ENCODE measurements at places on chromosomes 6 and 20.
A peak's percentile ranks its signal among the peaks of the same experiment; 100 is the strongest.

DNA sequence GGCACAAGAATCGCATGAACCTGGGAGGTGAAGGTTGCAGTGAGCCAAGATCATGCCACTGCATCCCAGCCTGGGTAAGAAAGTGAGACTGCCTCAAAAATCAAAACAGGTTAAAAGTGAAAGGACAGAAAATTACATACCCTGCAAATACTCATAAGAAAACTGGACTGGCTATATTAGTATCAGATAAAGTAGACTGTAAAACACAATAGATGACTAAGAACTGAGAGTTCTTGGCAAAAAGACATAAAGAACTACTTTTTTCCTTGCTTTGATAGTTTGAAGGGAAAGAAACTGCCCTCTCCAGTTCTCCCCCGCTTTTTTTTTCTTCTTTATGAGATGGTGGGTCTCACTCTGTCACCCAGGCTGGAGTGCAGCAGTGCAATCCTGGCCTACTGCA lies 17.0 kb downstream of the SNX3 start:
- no peak for DNase-seq

DNA sequence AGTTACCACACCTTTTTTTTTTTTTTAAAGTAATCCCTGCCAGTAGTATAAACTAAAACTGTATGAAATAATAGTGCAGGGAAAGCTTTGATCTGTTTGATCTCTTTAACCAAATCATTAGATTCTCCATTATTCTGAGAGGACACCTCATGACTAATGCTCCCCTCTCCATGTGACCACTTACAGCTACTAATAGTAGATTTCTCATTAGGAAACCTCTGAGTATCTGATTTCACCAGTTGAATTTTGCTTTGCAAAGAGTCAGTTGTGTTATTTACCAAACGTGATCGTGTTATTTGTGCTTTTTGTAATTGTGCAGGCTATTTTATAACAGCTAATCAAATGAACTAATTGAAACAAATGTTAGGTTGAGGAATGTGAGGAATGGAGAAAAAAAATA lies 12.5 kb downstream of the CASP8AP2 start:
- peak; percentile 7 for DNase-seq

DNA sequence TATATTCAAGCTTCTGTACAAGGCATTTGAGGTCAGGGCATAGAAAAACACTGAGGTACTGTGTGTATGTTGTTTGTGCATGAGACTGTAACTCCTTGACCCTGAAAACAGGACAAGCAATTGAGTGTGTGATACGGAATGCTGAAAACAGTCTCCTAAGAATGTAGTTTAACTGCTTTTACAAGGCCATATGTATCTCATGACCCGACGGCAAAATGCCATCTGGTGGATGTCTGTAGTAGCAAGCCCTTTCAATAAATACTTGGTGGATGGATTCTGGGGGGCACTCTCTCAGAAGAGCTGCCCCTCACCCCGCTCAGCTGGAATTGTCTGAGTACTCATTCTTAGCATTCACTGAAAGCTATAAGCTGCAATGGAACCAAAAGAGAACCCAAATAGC lies 69.3 kb upstream of the EYS start:
- no peak for DNase-seq

- DNase-seq: peak; percentile 70
Observed at GRCh38 chr20:25623225-25623735, 534 bp downstream of the NANP start.

DNA sequence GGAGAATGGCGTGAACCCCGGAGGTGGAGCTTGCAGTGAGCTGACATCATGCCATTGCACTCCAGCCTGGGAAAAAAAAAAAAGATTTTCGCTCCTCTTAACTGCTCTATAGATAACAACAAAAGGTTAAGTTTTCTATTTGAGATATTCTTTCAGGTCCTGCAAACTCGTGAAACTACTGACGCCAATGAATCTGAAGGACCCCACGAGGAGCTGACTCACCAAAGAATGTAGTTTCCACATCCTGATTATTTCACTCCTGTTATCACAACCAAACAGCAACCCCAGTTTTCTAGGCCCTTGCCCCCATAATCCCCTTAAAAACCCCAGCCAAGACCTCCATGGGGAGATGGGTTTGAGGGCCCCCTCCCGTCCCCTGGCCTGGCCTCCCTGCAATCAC lies 58.7 kb downstream of the OTOR start:
- no peak for DNase-seq

GRCh38 chr6:81933608-81934051 lies 181.1 kb upstream of the TENT5A start:
- no peak for DNase-seq

- peak; percentile 81 for DNase-seq
Observed at GRCh38 chr20:4406627-4407026, 315.1 kb upstream of the PRND start.

GRCh38 chr20:63686492-63687321 lies 9.7 kb upstream of the TNFRSF6B start:
- DNase-seq: peak; percentile 90

GRCh38 chr20:52087471-52087870 lies 104.1 kb downstream of the ZFP64 start:
- DNase-seq: no peak

DNA sequence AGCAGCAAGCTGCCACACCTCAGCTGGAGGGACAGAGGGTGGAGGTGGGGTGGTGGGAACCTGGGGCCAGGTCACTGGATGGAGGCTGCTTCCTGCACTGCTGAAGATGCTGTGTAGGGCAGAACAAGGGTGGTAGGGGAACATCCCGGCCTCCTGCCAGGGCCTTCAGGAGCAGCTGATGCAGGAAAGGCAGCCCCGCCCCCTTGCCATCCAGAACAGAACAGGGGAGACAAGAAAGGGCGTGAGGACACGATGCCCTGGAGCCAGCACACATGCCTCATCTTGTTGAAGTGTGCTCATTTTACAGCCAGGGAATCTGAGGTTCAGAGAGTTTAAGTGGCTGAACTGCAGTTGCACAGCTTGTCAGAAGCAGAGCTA lies 43.1 kb upstream of the PHACTR3 start:
- no peak for DNase-seq

- peak; percentile 20 for DNase-seq
Observed at GRCh38 chr6:100488244-100488643, 23.5 kb upstream of the SIM1 start.

GRCh38 chr6:32852018-32852843 lies 1.3 kb downstream of the TAP1 start:
- peak; percentile 68 for DNase-seq

DNA sequence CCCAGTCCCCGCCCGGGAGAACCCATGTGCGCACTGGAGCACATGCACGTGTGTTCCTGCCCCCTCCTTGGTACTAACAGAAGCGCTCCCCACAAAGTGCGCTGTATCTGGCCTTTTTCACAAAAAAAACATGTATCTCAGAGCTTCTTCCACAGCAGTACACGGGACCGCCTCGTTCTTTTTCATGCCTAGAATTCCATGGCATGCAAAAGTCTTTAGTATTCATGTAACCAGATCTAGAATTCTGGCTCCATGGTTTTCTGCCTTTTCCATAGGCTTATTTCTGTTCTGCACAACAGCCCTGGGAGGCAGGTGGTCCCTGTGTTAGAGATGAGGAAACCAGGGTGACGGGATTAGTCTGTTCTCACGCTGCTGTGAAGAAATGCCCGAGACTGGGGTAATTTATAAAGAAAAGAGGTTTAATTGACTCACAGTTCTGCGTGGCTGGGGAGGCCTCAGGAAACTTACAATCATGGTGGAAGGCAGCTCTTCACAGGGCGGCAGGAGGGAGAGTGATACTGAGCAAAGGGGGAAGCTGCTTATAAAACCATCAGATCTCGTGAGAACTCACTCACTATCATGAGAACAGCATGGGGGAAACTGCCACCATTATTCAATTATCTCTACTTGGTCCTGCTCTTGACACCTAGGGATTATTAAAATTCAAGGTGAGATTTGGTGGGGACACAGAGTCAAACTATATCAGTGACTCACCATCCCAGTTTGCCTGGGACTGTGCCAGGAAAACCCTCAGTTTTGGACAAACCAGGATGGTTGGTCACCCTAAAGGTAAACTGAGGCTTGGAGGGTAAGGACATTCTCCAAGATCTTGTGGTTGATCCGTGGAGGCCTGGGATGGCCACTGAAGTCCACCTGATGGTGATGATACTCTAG lies 41.0 kb downstream of the C20orf203 start:
- no peak for DNase-seq

- DNase-seq: no peak
Observed at GRCh38 chr6:159808647-159809046, 8.6 kb downstream of the PNLDC1 start.

DNA sequence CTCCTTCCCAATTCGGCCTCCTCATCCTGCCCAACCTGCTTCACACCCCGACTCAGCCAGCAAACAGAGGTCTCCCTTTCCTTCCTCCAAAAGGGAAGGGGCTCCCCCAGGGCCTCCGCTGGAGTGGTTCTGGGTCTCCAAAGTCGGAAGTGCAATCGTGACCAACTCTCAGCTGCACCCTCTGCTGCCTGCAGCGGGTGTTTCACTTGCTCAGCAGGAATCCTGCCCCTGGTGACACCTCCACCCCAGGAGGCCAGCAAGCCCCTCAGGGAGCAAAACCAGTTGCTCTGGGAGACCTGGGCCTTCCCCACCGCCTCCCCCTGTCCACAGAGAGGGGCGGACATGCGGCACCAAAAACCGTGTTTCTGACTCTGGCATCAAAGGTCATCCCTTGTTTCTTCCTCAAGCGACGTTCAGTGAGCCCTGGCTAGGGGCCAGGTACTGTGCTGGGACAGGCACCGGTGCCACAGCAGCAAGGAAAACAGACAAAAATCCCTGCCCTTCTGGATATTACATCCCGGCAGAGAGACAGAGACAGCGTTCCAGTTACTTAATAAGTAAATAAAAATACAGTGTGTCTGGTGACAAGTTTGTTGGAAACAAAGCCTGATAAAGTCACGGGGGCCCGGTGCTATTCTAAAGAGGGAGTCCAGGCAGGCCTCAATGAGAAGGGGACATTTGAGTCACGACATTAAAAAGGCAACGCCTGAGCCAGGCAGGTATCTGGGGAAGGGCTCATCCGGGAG lies 219.0 kb downstream of the BMP7 start:
- DNase-seq: no peak

- no peak for DNase-seq
Observed at GRCh38 chr20:25145131-25145530, 50.4 kb upstream of the ENTPD6 start.

GRCh38 chr6:38054527-38055202 lies 235.1 kb downstream of the ZFAND3 start:
- DNase-seq: no peak

DNA sequence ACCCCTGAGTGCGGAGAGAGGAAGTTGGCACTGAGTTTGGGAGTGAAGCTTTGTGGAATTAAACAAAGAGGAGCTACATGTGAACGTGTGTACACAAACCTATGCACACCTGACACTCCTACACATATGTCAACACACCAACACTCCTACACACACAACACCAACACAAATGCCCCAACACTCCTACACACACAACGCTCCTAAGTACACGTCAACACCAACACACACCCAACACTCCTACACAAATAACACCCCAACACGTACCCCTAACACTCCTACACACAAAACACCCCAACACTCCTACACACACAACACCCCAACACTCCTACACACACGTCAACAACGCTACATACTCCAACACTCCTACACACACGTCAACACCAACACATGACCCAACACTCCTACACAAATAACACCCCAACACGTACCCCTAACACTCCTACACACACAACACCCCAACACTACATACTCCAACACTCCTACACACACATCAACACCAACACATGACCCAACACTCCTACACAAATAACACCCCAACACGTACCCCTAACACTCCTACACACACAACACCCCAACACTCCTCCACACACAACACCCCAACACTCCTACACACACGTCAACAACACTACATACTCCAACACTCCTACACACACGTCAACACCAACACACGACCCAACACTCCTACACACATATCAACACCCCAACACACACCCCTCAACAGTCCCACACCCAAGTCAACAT lies 40.1 kb upstream of the ZBP1 start:
- DNase-seq: no peak

- no peak for DNase-seq
Observed at GRCh38 chr20:63967330-63968135, 2.2 kb downstream of the ZNF512B start.

DNA sequence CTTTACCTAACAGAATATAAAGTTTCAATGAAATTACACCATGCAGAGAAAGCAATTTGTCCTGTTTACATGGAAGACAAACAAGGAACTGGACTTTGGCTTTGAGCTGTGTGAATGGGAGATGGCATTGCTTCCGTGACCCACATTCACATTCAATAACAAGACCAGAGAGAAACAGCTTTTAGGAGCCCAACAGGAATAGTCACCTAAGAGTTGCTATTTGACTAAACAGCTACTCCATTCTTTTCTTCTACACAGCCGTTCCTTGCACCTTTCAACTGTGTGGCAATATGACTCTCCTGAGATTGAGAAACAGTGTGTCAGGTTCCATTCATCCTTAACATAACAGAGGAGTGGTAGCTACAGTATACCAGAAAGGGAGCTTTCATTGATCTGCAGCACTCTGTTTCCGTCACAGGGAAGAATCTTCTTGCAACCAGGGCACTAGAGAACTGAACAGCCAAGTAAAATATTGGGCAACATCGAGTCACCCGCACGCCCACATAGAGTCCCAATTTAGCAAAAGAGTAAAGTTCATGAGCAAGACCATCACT lies 355.1 kb downstream of the HAO1 start:
- DNase-seq: no peak

Measured in GM03348 (cell line).